ENCODE measurements at places on chromosomes 12 and 14. TPM values are rescaled to one million over a fixed set of nuclear protein-coding genes. Genes with fewer than 3 reads are reported as not detected.

- DNase-seq = no peak
Measured at GRCh38 chr14:94864387-94865195, 94.7 kb upstream of the GSC start.

POU6F1 gene
- 1.8 TPM for total RNA-seq

EPYC gene
- not detected for total RNA-seq

GRCh38 chr14:96564389-96564788 is 62.2 kb downstream of the PAPOLA start:
- DNase-seq = no peak

DNA sequence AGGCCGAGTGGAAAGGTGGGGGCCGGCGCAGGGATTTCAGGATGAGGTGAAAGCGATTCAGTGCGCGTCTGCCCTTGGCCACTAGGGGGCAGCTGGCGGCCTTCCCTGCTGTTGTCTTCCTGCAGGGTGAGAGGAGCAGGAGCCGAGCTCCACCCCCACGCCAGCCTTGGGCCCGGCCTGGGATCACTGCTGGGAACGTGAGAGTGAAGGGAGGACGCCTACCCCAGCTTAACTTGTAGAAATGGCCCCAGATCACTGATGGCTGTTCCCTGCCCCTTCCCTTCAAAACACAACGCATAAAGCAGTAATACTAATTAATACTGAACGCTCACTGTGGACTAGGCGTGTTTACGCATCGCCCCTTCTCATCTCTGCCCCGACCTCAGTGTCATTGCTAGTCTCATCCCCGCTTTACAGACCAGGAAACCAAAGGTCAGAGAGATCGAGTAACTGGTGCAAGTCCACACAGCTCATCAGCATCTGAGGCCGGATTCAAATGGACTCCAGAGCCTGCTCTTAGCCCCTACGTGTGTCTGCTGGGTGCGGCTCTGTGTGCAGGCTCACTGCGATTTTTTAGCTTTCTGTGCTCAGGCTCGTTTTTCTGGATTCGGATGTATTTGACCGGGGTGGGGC is 24.3 kb downstream of the MVK start:
- peak; percentile 65 for DNase-seq

DNA sequence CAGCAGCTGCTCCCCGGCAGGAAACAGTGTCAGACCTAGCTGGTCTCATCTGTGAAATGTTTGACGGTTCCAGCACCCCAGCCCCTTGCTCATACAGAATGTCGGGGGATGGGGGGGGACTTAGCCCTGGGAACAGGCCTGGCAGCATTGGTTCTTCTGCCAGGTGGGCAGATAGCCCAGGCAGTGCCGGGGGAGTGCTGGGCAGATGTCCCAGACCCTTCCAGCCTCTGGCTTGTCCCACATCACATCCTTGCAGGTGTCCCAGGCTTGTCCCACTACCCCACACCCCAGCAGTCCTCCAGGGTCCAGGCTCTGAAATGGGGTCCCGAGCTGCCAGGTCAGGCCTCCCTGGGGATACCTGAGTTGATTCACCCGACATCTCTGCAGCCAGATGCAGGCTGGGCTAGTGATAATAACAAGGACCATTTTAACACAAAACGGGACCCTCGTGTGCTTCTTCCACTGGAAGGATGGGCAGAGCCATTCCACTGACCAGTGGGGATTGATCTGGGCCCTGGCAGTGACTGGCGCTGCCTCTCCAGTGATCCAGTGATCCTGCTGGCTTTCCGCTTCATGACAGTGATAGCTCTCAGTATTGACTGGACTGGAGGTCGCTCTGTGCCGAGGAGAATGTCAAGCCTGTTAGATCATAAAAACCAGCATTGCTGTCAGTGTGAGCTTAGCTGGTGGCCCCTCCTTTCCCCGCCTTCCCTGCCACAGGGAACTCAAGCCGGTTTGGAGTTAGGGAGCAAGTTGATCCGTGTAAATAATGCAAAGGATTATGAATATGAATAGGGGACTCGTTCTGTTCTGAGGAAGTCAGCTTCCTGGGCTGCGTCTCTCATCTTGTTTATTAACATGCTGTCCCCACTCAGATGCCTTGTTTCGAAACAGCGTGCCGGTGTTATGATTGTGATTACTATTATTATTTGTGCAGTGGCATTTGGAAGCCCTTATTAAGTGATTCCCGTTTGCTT is 180.6 kb downstream of the AACS start:
- DNase-seq = no peak

P2RX2 gene
- total RNA-seq = not detected

DNA sequence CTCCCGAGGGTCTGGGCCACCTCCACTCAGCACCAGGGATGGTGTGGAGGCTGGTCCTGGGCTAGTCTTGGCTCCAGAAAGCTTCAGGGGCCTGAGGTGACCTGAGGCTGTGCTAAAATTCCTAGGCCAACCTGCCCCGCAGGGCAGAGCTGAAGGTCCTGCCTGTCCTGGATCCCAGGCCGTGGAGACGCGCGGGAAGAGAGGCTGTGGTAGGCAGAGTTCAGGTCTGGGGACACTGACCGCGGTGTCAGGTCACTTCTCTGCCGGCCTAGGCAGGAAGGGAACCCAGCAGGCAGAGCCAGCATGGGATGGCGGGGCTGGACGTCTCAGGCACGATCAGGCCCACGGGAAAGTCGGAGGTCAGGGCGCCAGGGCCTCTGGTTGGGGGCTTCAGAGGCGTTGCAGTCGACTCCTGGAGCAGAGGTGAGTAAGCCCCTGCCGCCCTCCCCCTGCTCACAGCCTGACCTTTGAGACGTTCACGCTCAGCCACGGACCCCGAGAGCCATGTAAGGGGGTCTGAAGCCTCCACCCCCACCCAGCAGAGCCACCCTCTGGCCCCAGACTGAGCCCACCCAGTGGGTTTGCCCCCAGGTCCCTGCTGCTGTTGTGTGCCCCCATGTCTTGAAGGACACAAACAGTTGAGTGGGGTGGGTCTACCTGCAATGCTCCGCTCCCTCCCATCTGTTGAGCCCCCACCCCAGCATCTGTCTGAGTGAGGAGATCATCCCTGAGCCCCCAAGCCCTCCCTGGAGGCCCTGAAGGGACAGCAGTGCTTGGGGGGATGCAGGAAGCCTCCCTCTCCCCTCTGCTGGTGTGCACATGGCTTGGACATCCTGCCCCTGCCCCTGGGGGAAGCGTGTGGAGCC is 142.7 kb downstream of the KIF26A start:
- no peak for DNase-seq

GRCh38 chr14:50065583-50065982 is 50.8 kb downstream of the VCPKMT start:
- no peak for DNase-seq

DNA sequence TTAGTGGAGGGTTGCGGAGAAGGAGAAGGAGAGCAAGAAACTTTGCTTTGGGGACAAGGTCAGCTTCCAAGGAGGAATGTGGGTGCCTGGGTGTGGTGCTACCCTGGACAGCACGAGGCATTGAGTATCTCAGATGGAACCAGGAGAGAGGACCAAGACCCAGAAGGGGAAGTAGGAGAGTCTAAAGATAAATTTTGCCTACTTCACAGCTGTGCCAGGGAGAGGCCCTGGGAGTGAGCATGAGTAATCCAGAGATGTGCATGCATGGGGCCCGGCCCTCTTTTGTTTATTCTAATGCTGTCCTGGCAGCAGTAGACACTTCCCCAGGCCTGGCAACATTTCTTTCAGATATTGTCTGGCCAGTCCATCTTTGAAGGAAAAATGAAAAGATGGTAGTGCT is 49.5 kb upstream of the GNPNAT1 start:
- DNase-seq = peak; percentile 79

- no peak for DNase-seq
Measured at GRCh38 chr12:51265024-51265423, 5.2 kb downstream of the SMAGP start.

DNA sequence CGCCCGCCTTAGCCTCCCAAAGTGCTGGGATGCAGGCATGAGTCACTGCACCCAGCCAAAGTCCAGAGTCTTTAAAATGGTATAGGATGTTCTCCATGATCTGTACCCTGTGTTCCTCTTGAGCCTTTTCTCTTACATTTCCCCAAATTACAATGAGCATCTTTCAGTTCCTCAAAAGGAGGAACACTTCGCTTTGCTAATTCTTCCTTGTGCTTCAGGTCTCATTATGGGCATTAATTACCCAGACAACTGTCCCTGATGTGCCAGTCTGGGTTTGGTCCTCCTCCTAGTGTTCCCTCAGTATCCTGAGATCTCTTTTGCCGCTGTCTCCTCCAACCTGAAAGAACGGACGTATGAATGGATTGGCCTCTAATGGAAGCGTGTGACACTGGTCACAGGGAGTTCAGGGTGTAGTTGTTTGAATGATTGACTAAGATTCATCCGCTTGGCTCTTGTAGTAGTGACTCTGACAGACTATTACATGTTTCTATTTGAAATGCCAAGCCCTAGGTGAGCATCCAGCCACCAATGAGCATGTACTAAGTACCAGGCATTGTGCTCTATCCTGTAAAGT is 8.2 kb downstream of the PRKCH start:
- DNase-seq = no peak

- DNase-seq = no peak
Measured at GRCh38 chr12:28830491-28830890, 318.6 kb upstream of the FAR2 start.

SELPLG gene
- 2.1 TPM for total RNA-seq

DNA sequence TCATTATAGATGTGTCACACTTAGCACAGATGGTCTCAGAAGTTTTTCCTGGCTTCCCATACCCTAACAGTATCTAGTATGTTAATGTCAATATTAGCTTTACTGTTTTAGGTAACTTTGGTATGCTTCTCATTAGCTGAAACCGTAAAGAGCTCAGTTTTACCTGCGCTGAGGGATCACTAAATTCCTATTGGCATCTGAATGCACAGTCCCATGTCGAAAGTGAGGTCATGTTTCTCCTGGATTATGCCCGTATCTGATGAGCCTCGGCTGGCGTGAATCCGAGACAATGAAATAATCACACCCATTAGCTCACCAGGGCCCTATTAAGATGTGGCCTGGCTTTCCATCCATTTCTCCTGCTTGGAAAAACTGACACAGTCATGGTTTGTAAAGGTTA is 418.2 kb downstream of the ZFP36L1 start:
- no peak for DNase-seq

MFAP5 gene
- total RNA-seq = 22.7 TPM

GRCh38 chr12:19909418-19909817 is 458.9 kb upstream of the PDE3A start:
- DNase-seq = no peak

DNA sequence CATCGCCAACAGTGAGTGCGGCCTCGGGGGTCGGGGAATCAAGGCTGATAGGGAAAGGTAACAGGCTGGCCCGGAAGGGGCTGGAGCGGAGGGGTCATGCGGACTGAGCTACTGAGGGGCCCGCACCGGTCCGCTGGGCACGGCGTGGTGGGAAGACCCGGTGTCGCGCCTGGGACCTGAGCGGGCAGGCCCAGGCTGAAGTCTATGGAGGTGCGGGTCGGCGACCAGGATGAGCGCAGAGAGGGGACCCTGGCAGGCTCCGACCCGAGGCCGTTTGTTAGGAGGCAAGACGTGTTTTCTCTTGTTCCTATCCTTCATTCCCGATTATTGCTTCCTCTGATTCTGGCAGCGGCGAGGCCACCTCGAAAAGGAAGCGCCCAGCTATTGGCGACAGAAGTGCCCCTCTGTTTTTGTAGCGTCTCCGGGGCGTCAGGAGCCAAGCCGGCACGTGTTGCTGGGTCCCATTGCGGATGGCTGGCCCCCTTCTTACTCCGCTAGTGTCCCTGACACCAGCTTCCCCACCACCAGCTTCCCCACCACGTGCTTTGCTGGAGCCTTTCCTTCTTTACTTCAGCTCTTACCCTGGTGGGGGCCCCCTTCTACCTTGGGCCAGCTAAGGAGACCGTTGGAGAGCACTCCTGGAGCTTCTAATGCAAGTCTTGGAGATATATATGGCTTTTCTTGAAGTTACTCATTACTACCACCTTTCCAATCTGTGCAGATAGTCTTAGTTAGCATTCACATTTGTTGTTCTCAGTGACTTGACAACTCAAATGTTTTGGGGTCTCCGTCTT is 653 bp downstream of the PA2G4 start:
- peak; percentile 23 for DNase-seq
